ENCODE measurements at places on chromosomes 13 and 19.

GRCh38 chr13:95955255-95955654, 97.9 kb downstream of the UGGT2 start:
- no peak for DNase-seq

GRCh38 chr19:326871-327270, 17.7 kb downstream of the MIER2 start:
- no peak for DNase-seq

GRCh38 chr19:34731964-34732363, 2.1 kb upstream of the ZNF181 start:
- no peak for DNase-seq

DNA sequence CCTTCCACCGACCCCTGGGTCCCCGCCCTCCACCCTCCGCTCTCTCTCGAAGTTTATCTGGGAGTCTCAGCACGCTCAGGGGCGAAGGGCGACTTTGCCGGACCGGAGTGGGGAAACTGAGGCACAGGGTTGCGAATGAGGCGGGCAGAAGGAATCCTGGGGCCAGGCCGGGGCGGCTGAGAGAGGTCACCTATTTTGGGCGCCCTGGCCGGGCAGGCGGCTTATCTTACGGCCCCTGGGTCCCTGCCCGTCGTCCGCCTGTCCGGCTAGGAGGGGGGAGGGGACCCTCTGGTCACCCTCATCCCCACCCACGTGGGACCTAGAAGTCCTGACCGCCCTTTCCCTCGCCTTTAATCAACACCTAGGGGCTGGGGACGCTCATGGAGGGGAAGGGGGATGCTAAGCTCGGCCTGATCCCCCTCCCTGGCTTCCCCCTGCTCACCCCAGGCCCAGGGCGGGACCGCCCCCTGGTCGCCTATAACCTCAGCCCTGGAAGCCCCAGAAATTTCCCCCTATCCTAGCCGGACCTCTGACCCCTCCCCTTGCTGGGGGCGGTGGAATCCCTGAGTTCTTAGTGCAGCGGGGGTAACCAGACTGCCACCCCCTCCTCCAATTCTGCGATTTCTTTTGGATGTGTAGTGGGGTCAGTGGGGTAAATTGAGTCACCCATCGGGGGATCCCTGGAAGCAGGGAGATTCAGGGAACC, 556 bp downstream of the TRIP10 start:
- peak; percentile 31 for DNase-seq

DNA sequence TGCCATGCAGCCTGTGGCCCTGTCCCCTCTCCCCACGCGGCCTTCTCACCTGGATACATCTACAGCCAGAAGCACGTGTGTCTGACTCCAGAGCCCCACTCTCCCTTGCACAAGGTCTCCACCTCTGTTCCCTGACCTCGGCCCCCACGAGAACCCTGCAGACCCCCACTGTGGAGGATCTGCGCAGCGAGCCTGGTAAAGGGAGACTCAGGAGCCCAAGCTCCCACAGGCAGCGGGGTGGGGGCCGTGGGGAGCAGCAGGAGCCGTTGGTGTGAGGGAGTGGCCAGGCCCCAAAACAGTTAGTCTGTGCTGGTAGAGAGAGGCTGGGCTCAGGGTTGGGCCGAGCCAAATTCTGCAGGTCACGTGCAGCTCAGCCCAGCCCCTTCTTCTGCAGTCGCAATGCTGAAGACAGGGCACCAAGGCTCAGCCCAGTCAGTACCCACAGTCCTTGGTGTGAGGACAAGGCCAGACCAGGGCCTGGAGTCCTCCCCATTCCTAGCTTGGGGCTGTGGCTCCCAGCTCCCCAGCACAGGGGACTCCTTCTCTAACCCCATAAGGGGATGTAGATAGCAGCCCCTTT, 28.7 kb upstream of the SLC7A10 start:
- no peak for DNase-seq

- DNase-seq = peak; percentile 74
Observed at GRCh38 chr19:17450264-17451075, 2.0 kb upstream of the TMEM221 start.

DNA sequence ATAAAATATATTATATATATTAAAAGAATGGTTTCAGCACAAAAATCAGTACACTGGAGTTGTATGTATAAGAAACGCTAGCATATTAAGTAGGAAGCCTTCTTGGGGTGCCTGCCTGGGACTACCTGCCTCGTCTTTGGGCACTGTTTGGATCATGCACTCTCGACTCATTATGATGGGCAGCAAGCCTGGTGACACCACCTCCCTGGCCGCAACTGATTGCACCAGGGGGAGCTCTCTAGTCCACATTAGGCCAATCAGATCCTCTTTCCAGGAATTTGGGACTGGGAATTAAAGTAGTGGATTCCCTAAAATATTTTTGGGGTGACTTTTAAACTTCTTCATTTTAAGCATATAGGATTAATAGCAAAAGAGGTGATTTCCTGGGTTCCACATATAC, 56.0 kb upstream of the RGCC start:
- no peak for DNase-seq

DNA sequence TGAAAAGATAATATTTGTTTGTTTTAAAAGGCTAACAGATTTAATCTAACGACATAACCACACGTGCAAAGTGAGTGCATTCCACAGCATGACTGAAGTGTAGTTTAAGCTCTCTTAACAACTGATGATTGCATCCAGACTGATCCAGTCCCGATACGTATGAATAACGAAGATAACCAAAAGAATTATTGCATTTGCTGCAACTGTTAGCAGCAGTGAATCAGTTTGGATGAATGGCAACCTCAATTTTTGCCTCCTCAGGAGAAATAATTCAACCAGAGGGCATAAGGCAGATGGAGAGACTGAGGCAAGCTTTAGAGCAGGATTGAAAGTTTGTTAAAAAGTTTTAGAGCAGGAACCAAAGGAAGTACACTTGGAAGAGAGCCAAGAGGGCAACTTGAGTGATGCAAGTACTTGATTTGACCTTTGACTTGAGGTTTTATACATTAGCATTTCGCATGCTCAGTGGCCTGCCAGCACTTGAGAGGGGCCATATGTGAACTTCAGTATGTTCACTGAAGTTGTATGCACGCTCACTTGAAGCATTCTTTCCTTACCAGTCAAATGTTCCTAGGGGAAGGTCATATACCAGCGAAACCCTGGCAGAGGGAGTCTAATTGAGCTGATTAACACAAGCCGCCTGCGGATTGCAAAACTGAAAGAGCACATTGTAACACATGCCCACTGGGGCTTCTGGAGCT, 835.0 kb upstream of the PCDH20 start:
- DNase-seq = no peak

GRCh38 chr19:39704181-39705044, at the start of gene LGALS14:
LGALS14 (plus strand) TSS chr19:39704481; CDS start chr19:39704529, 48 bp downstream.
- DNase-seq = peak; percentile 44

DNA sequence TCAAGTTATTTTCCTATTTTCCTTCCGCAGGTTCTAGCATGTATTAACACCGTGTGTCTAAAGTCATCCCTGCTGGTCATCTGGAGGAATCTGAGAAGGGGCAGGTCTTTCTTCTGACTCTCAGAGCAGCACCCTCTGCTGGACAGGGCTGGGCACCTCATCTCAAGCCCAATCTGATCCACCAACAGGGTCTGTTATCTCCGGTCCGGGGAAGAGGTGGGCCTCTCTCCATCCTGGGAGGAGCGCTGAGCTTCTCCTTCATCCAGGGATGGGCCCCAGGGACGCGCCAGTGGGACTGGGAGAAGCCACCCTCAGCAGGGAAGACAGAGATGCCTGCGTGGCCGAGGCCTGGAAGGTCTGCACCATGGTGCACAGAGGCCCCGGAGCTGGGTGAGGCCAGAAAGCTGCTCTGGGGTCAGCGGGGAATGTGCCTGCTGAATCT, 26.0 kb upstream of the ZNF331 start:
- DNase-seq = peak; percentile 63

DNA sequence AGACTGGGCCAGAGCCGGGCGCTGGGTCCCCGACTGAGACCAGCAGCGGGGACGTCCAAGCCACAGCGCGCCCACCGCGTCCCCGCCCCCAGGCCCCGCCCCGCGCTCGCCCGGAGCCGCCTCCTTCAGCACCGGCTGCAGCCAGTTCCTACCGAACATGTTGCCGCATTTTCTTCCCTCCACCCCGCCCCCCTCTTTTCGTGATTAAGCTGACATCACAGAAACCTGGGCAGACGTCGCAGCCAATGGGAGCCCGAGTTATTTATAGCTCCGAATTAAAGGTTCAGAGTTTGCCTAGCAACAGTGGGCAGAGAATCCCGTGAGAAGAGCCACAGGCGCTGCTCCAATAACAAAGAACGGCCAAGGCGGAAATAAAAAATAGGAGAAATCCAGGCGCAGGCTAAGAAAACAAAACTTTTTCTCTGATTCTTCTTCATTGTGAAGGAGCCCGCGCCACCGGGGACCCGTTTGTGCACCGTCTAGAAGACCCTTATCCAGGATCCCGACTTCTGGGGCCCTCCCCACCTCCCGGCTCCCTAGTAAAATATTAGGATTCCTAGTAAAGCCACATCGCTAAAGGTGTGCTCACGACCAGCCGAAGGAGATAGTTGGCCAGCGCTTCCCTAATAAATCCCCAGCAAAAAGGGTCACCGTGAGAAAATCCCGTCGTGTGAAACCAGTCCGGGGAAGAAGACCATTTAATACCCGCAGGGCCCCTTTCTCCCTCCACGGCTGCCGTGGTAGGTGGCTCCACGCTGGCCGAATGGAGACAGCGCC, 61.7 kb downstream of the SERP2 start:
- DNase-seq = peak; percentile 90

GRCh38 chr13:27024074-27024461, 147.5 kb downstream of the USP12 start:
- no peak for DNase-seq

DNA sequence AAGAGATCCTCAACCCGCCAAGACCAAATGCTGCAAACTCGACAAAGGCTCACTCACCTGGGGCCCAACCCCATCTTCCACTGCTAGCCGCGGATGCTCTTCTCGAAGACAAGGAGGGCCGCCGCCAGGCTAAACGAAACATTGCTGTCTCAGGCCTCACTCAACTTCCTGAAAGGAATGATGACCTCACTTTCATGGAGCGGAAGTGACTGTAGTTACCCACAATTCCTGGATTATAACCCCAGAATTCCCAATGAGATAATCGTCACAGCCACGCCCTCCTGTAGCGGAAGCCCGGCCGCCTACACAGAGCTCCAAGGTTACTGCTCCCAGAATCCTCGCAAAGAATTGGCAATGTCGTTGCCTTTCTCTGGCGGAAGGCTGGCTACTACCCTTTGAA, 10.5 kb upstream of the ZNF112 start:
- no peak for DNase-seq

- DNase-seq = no peak
Observed at GRCh38 chr13:106503272-106503671, 32.2 kb downstream of the EFNB2 start.

GRCh38 chr19:29837448-29837981, 25.7 kb downstream of the CCNE1 start:
- DNase-seq = peak; percentile 63

- DNase-seq = no peak
Observed at GRCh38 chr13:83620530-83621220, 261.6 kb downstream of the SLITRK1 start.

GRCh38 chr19:55490478-55491432, 2.5 kb downstream of the SSC5D start:
- DNase-seq = no peak

Data from activated CD4-positive, alpha-beta T cell treated with anti-CD3 and anti-CD28 coated beads for 48 hours (primary cell).